ENCODE measurements at places on chromosomes 3 and 15.

- no peak for DNase-seq
Observed at GRCh38 chr3:138494607-138494929, 60.2 kb downstream of the ESYT3 start.

DNA sequence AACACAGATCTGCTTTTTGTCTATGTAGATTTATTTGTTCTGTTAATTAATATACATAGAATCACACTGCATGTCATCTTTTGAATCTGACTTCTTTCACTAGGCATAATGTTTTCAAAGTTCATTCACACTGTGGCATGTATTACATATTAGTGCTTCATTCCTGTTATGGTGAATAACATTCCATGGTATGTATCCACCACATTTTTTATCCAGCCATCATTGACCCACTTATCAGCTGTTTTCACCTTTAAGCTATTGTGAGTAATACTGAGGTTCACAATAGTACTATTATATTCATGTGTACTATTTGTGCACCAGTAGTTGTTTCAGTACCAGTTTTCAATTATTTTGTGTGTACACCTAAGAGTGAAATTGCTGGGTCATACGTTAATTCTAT, 230.6 kb upstream of the CNTN3 start:
- peak; percentile 42 for DNase-seq

- peak; percentile 68 for DNase-seq
Observed at GRCh38 chr15:66698318-66698961, 3.6 kb upstream of the SMAD6 start.

- no peak for DNase-seq
Observed at GRCh38 chr3:10848261-10848660, 32.2 kb downstream of the SLC6A11 start.

DNA sequence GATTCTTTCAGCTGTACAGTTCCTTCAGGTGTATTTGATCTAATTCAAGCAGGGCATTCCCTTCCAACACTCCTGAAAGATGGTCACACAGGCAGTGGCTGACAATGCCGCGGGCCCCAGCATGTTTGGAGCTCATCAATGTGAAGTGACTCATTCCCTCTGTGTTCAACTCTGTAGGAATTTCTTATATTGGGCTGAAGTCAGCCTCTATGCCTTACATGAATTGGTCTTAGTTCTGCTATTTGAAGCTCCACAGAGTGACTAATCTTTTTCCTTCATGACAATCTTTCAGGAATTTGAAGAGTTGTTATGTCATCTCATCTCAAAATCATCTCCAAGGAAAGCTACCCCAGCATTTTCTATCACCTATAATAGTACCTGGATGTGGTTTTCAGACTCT, 142.5 kb upstream of the C2CD4B start:
- DNase-seq, result peak; percentile 89

DNA sequence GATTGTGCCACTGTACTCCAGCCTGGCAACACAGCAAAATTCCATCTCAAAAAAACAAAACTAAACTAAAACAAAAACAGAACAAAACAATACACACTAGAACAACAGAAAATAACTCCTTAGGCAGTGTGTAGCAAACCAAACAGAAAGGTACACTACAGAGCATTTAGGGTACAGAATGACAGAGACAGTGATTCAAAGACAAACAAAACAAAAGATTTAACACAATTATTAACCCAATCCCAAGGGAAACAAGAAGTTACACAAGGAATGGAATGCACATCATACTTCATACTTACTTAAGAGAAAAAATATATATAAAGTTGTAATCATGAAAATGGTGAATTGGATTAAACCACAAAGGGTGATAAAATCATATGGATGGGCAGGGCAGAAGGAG, 12.9 kb downstream of the SLC25A20 start:
- DNase-seq, result no peak

DNA sequence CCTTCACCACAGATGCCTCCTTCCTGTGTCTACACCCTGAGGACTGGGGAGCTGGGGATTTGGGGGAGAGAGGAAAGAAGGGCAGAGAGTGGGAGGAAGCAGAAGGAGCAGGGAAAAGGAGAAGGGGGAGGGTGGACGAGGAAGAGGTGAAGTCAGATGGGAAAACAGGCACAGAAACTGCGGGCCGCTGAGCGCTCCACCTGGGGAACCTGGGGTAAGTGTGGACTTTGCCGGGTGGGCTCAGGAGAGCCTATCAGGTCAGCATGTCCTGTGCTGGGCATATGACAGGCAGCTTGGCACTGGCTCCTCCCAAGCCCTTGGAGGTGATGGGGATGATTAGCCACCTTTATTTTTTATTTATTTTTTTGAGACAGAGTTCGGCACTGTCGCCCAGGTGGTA, 62.6 kb downstream of the CORO2B start:
- no peak for DNase-seq

GRCh38 chr3:157793745-157794144, 290.5 kb upstream of the VEPH1 start:
- DNase-seq, result peak; percentile 54

- no peak for DNase-seq
Observed at GRCh38 chr3:65702202-65702601, 336.5 kb downstream of the MAGI1 start.

DNA sequence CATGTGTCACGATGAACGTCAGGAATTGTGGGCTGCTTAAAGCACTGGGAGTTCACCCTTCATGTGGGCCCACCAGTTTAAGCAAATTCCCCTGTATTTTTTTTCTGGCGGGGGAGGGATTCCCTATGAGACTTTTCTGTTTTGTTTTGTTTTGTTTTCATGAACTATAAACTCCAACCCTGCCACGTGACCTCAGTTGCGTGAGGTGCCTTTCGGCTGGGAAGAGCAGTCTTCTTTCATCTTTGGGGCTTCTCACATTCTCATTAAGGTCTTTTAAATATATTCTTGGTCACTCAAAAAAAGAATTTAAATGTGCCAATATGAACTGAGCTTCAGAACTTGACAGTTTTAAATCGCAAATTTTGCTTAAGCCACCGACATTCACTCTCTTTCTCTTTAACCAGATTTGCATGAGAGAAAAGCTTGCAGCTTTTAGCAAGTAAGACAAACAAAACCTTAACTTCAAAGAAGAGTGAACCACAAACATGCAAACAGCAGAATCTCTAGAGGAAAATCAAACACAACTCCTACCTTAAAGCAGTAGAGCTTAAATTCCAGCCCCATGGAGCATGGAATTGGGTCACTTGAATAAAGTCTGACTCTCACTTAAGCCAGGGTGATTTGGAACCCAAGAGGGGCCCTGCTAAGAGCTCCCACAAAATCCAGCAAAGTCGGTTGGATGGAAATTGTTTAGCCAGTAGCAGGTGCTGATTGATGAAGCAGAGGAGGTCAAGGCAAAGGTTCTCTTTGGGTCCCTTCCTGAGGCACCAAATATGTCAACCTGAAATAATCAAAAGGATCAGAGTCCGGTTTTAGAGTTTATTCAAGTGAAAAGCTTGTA, 699.8 kb upstream of the GBE1 start:
- no peak for DNase-seq

- DNase-seq, result no peak
Observed at GRCh38 chr15:74830868-74831267, 4.4 kb downstream of the CPLX3 start.

DNA sequence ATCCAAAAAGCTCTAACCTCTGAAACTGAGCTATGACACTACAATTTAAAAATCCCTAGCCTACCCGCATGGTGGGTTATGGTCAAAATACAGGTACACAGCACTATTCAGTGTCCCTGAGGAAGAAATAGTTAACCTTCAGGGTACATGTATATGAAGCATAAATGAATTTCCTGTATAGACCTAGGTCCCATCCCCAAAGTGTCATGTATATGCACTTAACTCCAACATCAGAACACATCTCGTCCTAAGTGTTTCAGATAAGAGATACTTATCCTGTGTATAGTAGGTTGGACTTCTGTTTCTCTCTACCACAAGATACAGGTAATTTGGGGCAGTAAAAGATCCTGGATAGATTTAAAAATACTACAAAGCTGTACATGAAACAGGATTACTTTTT, 6.4 kb downstream of the RPL14 start:
- no peak for DNase-seq

DNA sequence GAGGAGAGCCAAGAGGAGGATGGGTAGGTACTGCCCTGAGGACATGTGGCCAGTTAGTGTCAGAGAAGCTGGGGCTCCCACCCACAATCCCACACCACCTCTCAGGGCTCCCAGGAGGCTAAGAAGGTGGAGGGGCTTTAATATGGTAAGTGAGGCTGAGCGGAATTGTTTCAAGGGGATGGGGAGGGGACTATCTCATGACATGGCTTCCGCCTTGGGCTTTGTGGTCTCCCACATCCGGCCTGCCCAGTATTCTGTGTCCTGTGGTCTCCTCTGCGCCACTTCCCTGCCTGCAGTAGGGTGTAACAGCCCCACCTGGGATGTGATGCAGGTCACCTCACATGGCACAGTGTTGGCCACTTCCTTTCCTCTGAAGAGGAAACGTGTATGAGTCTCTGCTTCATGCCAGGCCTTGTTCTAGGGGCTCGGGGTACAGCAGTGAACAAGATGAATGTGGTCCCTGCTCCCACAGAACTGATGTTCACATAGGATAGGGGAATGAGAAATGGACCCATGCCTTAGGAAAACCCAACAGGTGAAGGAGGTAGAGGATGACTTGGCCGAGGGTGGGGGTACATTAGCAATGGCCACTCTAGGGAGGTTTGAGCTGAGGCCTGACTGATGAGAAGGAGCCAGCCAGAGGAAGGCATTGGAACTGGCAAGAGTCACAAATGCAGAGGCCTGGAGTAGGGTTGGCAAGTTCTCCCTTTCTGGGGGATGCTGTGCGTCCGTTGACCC, 3.2 kb downstream of the NEIL1 start:
- no peak for DNase-seq

- DNase-seq, result peak; percentile 59
Observed at GRCh38 chr15:95018888-95019545, 787.7 kb downstream of the MCTP2 start.

DNA sequence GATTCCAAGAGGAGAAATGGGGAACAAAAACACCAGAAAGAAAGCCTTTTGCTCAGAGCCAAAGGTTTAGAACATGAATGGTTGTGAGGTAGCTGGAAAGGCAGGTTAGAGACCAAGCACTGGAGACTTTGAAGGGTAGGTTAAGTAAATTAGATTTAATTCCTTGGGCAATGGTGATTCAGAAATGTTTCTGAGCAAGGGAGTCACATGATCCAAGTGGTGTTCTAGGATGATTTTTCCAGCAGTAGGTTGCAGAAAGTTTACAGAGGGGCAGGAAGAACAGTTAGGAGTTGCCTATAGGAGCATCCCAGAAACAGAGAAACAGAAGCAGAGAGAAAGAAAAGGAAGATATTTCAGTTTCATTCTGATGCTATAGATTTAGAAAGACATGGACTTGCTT, 139.8 kb downstream of the WDR76 start:
- DNase-seq, result no peak

DNA sequence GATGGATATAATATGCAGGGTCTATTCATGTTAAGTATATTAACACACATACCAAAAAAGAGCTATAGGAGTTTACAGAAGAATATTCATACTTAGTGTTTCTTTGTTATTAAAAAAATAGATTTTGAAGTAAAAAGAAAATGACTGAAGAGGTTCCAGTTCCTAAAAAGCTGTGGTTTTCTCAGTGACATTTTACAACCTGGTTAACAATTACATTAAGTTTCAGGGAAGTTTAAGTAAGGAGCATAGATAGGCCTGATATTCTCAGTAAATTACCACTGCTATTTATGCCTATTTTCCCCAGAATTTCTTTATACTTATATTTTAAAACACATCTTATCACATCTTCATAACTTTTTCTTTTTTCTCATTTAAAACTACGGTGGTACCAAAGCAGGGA, 43.6 kb upstream of the SPTSSB start:
- DNase-seq, result no peak

GRCh38 chr3:135989242-135989641, 23.7 kb downstream of the PPP2R3A start:
- DNase-seq, result peak; percentile 74

- peak; percentile 42 for DNase-seq
Observed at GRCh38 chr3:59535791-59536221, 486.0 kb upstream of the CFAP20DC start.

GRCh38 chr3:64251019-64251418, 25.8 kb upstream of the PRICKLE2 start:
- no peak for DNase-seq

DNA sequence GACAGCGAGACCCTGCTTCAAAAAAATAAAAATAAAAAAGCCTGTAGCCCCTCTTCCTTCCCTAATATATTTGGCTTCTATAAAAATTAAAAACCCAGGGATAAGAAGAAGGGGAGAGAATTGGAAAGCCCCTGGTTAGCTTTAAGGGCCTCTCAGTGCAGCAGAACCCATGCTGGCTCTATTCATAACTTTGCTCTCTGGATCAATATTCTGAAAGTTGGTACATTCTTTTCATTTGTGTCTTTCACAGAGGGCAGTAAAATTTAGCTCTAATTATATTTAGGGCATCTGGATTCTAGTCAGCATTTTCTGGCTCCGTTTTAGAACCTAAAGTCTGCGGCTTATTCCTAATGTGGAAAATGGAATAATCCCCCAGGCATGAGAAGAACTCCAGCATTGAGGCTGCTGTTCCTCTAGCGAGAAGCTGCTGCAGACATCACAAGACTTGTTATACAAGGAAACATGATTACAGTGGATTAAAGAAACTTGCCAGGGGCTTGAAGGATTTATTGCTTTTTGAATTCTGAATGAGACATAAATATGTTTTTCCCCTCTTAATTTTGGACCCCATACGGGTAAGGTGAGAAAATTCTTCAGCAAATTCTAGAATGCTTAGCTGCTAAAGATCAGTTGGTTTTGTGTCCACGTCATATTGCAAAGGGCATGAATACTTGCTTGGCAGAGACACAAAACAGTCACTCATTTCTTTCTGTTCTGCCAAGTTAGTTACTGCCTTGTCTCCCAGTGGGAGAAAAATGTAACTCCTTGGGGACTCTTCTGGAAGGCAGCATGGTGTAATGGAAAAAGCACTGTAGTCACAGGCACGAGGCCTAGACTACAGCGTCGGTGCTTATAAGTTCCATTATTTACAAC, 177.7 kb downstream of the VGLL4 start:
- peak; percentile 95 for DNase-seq
